ENCODE measurements at places on chromosomes 3 and 15.

GRCh38 chr15:20106026-20106425 is 435.6 kb downstream of the GOLGA6L6 start:
- no peak for DNase-seq

- no peak for DNase-seq
These were observed 241.3 kb downstream of the NEK10 start for GRCh38 chr3:27127879-27128278.

DNA sequence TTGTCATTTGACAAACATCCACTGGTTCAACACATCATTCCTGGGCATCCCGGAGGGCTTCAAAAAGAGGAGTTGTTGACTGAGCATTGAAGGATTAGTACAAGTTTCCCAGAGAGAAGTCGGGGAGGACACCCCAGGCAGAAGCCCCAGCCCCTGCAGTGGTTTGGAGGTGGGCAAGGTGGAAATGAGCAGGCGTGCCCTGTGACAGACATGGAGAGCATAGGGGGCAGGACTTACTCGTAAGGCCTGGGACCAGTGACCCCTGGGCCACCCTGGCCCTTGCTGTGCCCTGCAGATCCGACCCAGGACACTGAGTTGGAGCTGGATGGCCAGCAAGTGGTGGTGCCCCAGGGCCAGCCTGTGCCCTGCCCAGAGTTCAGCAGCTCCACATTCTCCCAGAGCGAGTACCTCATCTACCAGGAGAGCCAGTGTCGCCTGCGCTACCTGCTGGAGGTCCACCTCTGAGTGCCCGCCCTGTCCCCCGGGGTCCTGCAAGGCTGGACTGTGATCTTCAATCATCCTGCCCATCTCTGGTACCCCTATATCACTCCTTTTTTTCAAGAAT is 5.9 kb downstream of the PARP3 start:
- DNase-seq, result no peak

GRCh38 chr3:195558602-195559001 is 15.5 kb upstream of the PPP1R2 start:
- DNase-seq, result no peak

DNA sequence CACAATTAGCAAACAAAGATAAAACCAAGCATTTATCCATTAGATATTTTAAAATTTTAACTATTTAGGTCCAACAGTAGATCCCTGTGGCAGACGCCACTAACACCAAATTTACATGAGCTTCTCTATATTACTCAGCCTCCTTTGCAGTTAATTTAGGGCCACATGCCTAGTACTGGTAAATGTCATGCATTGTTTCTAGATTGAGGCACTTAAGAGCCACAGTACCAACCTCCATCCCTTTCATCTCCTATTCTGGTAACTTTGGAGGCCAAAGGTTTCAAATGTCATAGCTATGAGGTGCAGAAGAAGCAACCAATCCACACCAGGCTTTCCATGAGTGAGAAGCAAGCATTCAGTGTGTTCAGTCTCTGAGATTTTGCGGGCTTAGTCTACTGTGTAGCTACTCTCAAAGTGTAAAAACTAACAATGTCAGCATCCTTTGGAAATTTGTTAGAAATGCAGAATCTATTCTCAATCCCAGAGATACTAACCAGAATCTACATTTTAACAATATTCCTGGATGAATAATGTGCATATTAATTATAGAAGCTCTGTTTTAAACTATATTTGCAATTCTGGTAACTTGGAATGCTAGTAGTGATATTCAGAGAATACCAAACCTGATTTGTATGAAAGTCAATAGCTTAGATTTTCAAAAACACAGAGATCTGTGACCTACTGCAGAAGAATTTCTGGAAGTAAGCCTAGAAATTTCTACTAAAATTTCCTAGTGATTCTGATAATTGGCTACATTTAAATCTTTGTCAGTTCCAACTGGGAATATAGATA is 206.3 kb upstream of the CD96 start:
- no peak for DNase-seq

GRCh38 chr3:101811875-101812274 is 32.9 kb downstream of the NXPE3 start:
- no peak for DNase-seq

- DNase-seq, result no peak
These were observed 69.2 kb downstream of the ISG20 start for GRCh38 chr15:88707771-88708654.

DNA sequence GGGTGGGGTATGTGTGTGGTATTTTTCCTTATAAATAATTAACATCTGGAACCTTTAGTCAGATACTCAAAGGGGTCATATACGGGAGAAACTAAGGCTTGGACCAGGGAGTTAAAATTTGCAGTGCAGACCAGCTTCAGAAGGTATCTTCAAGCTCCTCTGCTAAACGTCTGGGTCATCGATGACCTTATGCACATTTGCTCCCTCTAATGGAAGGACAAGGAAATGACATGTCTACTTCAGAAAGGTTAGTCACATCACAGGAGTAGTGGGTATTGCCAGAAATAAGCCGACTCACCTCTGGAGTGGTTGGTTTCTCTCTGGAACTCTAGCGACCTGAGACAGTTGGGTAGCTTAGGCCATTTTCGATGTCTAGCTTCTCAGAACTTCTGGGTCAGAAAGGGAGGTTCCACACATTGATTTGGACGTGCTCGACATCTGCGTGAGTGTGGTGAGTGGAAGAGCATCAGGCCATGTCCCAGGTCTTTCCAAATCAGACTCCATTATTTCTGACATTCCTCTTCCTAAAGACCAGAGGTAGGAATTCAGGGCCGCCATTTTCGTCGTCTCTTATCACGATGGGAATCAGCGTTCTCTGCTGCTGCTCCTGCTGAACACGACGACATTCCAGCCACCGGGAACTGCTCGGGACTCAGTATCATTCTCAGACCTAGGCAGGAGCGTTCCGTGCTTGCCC is 31.8 kb upstream of the RASA2 start:
- peak; percentile 55 for DNase-seq

GRCh38 chr3:42175386-42176240 is 84.5 kb downstream of the TRAK1 start:
- no peak for DNase-seq

DNA sequence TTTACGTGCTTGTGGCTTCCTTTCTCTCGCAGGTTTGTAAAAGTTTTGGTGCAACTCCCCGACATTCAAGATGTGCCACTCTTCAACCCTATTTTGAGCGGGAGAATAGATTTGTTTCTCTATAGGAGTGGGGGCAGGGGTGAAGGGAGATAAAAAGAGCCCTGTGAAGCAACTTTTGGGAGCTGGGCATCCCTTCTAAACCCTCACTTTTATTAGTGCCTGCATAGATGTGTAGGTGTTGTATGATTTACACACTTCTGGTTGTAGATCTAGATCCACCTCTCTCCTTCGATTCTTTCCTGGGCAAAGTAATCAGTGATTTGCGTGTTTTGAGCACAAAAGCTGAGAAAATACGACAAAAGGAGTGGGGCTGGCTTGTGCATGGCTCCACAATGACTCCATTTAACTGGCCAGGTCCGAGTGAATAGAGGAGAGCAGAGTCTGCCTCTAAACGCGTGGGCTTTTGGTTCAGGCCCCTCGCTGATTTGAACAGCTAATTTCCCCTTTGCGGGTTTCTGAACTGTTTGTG is 17.7 kb downstream of the SOX2 start:
- no peak for DNase-seq

DNA sequence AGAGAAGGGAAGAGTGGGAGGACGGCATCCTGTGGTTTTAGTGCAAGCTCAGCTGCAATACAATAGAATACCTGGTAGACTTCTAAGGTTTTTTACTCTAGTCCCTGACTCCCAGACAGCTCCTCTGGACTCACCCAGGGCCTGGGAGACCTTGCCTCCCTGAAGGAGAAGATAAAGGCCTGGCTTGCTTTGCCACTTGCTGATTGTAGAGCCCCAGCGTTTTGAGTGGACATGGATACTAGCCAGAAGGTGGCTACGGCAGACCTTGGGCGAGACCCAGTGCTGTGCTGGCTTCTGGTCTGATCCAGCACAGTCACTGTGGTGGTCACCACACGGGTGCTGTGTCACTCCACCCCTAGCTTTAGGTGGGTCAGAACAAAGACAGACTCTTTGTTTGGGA is 72.2 kb upstream of the TTC14 start:
- no peak for DNase-seq

DNA sequence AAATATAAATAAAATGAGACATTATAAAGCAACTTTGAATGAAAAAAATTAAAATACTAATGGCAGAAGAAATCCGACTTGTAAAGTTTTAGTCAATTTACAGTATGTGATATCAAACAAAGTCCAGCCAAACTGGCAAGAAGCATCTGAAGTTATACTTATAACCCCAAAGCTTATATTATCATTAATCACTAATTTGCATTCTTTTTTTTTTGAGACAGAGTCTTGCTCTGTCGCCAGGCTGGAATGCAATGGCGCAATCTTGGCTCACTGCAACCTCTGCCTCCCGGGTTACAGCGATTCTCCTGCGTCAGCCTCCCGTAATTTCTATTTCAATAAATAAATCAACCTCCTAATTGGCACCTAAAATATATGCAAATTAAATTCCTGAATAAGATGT is 80.1 kb downstream of the AQR start:
- DNase-seq, result no peak

- no peak for DNase-seq
These were observed 25.8 kb upstream of the TMCC1 start for GRCh38 chr3:129919357-129919756.

- DNase-seq, result no peak
These were observed 195.2 kb upstream of the STRIT1 start for GRCh38 chr3:155488671-155489070.

GRCh38 chr3:42055291-42055690 is 35.9 kb upstream of the TRAK1 start:
- no peak for DNase-seq

DNA sequence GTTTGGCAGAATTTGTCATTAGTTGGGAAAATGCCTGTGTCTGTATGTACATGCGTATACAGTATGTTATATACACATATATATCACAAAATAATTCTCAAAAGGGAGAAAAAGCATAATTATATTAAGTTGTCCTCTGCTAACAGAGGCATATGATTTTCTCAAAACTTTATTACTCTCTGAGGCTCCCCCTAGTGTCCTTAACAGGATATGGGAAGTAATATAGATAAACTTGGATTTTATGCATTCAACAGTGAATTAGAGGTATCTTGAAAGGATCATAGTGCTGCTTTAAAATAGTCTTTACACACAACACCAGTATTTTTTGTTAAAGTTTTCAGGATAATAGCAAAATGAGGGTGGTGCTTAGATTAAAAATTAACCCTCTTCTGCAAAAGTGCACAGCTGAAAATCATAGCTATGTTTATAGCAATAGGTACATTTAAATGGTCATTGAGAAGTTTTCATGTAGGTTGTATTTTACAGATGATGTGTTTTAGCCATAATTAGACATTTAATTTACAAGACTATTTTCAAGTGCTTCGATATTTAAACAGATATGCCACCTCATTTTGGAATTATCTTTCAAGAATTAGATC is 454.0 kb upstream of the ROBO2 start:
- DNase-seq, result no peak

DNA sequence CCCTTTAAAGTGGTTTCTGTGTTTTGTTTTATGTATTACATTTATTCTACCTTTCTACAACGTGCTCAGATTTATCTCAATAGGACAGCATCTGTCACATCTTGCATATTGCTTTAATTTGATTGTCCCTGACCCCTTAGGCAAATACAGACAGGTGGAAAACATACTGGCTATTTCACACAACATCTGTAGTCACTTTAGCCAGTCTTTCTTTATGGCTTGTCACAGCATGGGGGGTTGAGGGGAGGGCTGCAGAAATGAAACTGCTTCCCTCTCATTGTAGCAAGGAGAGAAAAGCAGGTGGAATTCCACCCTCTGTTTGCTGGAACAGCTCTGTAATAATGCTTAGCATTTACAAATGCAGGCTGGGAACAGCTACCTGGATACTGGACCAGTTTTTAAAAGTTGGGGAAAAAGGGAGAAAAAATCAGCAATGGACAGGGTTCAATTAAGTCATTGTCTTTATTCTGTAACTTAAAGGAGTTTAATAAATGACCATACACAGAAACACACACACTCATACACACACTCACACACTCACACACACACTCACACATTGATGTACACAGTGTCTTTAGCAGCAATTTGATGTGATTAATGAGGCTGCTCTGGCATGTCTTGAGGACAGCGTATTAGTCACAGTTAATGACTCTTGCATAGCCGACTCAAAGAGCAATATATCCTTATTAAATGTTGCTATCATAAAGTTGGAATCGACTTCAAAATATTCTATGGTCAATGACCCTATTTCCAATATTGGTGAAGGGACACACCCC is 283.7 kb upstream of the GBE1 start:
- no peak for DNase-seq
